T-helper 2 cell treated with Interferon-gamma antibody and Interleukin-4, amounts not matched to agents 5 μg/mL and 100 μg/mL, for 36 hours (primary cell): ENCODE measurements at places on chromosomes 2 and 18.

GRCh38 chr2:143793381-143793780 lies 664.2 kb downstream of the ARHGAP15 start:
- no peak for DNase-seq

GRCh38 chr18:24016643-24017042 lies 2.1 kb downstream of the TTC39C start:
- DNase-seq: no peak

DNA sequence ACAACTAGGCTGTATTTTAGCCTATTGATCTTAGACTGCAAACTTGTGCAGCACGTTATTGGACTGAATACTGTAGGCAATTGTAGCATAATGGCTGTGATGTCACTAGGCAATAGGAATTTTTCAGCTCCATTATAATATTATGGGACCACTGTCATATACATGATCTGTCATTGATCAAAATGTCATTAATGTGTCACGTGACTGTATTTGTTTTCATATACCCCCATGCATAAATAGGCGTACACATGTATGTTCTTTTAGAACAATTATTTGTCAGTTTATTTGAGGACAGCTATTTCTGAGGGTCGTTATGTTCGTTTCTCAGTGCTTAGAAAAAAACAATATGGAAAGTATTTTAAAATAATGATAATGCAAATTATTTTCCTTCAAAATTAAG lies 111.9 kb upstream of the CDH2 start:
- no peak for DNase-seq

- DNase-seq: no peak
Observed at GRCh38 chr2:38200598-38200997, 124.6 kb upstream of the CYP1B1 start.

DNA sequence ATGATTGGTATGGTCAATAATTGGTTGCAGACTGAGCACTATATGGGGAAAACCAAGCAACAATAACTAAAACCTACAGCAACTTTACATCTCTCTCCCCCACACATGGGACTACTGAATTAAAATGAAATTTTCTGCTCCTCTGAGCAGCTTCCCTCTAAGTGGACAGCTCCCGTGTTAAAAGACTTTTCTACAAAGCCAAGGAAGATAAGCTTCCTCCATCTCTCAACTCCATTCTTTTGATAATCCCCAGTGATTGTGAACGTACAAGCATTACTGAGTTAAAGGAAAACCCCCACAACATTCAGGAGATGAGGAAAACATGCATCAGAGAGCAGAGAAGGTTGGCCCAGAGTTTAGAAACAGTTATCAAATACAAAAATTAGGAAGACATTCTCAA lies 21.9 kb downstream of the CCBE1 start:
- no peak for DNase-seq

DNA sequence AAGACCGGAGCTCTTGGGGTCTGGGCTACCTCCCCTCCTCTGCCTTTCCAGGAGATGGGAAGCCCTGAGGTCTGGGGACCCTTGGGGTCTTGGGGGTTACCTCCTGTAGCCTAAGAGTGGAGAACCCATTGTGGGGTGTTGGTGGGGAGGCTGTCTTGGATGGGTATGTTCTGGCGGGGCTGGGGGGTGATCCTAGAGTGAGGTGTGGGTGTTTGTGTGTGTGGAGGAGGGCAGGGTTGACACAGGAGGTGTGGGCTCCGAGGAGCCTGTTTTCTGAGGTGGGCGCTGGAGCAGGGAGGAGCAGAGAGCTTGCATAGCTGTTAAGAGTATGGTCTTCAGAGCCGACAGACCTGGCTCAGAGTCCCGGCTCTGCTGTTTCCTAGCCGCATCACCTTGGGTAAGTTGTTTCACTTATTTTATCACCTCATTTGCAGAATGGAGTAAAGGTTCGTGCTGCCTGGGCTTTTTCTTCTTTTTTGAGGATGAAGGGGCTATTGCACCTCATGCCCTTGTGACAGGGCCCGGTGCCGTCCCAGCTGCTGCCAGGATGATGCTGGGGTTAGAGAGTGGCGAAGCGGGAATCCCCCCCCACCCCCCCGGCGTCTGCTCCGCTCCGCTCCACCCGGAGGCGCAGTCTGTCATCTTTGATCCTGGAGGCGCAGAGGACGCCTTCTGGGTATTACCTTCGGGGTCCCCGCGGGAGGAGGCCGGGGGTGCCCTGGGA lies 17.2 kb downstream of the TET3 start:
- DNase-seq: no peak

GRCh38 chr18:77959248-77959647 lies 709.6 kb downstream of the GALR1 start:
- DNase-seq: no peak
